ENCODE measurements at places on chromosomes 11 and 22.

- no peak for DNase-seq
Measured at GRCh38 chr11:112321501-112322172, 61.0 kb upstream of the PLET1 start.

- DNase-seq = no peak
Measured at GRCh38 chr11:77179048-77179447, 51.0 kb downstream of the MYO7A start.

DNA sequence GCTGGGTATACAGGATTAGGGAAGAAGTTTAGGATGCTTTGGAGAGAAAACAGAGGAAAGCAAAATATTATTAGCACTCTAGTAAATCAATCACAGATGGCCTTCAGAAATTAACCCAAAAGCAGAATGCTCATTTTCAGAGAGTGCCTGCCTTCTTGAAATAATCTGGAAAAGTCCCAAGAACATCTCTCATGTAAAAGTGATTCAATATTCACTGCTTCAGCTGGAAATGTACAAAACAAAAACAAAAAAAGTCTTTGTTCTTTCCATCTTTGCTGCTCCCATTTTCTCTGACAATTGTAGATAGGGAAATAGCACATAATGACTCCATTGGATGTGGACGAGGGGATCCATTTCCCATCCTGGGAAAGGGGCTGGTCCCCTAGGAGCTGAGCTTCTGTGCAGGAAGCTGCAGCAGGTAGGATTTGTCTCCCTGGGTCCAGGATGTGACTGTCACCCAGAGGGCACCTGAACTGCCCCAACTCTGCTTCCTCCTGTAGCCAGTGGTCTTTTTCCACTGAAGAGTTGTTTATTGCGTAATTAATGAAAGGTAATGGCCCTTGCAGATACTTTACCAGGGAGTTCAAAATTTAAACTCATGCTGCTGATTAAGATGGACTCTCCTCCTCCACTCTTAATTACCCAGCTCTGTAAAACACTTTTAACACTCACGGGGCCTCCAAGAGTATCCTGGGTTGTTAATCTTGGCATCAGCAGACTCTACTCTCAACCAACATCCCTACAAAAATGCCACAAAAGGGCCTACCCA, 57.9 kb downstream of the SC5D start:
- no peak for DNase-seq

- DNase-seq = no peak
Measured at GRCh38 chr11:78363024-78363619, 54.5 kb downstream of the GAB2 start.

DNA sequence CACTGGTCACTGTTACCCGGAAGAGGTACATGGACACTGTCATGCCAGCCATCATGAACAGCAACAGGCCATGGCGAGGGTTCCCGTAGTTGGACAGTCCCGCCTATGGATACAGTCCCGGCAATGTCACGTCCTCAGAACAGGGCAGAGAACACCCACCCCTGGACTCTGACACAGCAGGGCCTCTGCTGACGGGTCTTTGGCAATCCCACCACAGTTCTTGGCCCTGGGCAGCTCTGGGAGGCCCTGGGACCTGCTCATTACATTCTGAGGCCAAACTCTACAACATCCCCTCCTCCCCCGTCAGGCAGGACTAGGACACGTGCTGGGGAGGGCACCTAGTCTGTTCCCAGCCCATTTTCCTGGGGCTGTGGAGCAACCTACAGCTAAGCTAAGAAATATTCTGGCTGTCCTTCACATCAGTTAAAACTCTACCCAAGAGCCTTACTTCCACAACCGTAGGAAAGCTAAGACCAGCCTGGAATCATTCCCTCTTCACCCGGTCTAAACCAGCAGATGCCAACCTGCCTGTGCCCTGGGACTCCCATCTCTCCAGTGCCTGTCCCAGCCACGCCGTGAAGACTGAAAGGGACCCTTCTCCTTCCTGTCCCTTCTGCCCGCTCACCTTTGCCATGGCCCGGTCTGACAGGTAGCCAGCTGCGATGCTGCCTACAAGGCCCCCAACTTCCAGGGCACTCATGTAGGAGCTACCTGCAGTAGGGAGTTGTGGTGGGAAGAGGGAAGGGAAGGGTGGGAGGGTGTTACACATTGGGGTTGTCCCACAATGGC, 4.5 kb downstream of the SLC37A4 start:
- no peak for DNase-seq

DNA sequence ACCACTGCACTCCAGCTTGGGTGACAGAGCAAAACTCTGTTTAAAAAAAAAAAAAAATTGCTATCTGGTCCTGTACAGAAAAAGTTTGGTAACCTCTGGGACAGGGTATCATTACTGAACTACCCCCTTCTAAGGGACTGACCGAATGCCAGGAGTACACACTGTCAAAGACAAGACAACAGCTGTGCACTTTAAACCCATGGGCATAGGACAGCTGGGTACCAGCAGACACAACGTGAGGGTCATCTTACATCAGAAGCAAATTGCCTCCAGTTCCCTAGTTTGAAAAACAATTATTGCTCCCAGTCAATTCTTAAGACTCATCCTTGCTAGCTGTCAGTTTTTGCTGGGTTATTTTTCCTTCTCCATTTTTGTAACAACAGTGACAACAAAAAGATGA, 17.8 kb downstream of the CD59 start:
- DNase-seq = no peak

DNA sequence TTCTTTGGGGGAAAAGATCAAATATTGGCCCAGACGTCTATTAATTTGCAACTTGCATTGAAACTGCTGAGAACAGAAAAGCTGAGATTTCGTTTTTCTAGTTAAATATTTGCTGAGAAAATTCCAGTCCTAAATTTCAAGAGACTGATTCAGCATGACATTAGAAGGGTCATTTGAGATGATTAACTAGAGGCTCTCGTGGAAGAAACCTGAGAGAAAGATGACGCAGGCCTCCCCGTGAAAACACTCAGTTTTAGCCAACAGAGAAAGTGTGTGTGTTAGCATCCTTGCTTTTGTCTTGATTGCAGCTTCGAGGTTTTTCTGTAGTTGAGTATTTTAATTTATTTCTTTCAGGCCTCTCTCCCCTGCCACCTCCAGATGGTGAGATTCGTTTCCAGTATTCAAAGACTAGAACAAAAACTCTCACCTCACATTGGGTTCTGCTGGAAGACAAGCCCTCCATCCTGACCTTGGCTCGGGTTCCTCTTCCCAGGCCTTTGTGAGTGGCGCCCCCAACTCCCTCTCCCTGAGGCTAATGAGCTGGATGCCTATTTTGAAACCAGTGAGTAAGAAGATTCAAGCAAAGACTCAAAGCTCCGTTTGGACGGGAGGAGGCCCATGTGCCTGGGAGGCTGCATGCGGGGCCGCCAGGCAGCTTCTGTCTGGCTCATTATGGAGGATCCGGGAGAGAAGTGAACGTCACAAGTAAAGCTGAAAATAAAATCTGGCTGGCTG, 52.4 kb downstream of the CELSR1 start:
- DNase-seq = no peak

DNA sequence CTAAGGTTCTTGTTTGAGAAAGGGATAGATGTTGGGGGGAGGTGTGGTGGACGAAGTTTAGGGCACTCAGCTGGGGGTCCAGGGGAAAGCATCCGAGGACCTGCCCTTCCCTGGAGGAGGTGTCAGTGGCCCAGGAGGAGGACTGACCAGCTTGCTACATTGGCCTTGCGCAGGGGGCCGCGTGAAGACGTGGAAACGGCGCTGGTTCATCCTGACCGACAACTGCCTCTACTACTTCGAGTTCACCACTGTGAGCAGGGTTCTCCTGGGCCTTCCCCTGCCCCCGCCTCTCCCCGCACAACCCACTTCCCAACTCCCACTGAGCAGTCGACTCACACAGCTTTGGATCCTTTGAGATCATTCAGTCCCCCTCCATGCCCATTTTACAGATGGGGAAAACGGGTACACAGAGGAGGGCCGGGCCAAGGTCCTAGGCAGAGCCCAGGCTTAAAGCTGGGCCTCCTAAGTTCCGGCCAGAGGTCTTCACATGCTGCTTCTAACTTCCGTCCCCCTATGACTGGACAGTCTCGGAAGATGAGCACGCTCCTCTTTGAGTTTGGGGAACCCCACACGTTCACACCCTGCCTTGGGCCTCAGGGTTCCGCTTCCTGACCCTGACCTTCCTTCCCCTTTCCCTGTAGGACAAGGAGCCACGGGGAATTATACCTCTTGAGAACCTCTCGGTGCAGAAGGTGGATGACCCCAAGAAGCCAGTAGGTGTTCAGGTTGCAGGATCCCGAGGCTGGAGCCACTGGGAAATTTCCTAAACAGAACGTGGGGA, 28.7 kb downstream of the CYTH4 start:
- DNase-seq = no peak

DNA sequence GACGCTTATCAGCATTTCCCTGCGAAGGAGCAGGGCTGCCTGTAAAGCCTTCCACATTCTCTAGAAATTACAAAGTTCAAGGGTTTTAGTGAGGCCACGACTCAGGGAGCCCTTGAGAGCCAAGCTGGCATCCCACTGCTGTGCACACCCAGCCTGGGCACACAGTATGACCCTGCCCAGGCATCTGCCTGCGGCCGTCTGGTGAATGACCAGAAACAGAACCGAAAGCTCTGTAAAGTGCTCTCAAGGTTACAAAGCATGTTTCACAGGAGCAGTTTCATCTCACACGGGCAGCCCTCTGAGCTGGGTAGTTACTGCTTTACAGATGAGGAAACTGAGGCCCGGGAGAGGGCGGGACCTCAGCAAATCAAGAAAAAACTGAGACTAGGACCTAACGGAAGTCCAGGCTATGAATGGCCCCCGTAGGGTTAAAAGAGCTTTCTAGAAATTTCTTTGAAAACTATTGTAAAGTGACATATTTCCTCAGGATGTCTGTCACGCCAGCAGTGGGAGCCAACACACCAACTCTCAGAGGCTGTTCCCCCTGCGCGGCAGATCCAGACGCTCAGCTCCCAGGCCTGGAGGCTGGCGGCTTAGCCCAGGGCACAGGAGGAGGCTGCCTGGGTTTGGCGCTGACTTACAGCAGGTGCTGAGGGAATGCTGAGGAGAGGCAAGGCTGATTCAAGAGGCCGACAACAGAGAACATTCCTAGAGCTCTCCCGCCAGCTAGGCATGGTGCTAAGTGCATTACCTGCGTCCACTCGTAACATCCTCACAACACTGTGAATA, 7.7 kb upstream of the TCF20 start:
- no peak for DNase-seq

DNA sequence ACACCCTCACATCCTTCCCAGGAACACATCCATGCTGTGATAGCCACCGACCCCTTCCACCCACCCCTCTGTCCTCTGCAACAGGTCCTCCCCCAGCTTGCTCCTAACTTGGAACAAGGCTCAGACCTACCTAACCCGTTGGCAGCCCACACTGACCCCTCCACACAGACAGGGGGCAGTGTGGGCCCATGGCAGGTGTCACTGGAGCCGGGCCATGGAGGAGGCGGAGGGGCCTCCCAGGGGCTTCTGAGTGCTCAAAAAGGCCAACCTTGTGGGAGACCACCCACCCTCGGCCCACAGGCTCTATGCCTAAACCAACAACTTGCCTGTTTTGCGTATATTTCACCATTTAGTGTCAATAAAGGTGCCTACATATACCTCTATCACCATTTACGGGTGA, 57.0 kb downstream of the CERK start:
- DNase-seq = peak; percentile 20

- DNase-seq = no peak
Measured at GRCh38 chr11:64096835-64097234, 61.1 kb downstream of the FLRT1 start.

DNA sequence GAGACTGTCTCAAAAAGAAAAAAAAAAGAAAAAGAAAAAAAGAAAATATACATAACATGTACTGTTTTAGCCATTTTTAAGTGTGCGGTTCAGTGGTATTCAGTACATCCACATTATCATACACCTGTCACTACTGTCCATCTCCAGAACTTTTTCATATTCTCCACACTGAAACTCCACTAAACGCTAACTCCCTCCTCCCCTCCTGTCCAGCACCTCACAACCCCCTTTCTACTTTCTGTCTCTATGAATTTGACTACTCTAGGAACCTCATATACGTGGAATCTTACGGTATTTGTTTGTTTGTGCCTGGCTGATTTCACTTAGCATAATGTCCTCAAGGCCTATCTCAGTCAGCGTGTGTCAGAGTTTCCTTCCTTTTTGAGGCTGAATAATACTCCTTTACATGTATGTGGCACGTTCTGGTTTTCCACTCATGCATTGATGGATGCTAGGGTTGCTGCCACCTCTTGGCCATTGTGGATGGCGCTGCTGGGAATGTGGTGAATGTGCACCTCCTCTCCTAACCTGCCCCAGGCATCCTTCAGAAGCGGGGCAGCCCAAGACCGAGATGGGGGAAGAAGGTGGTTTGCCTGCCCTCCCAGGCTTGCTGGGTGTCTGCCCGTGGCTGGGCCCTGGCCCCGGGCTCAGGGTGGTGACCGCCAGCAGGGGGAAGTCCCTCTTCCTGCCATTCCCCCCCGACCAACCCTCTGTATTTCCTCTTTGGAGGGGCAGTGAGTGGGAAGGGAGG, 60.5 kb downstream of the BCR start:
- peak; percentile 51 for DNase-seq

GRCh38 chr22:49289822-49290679, 537.6 kb downstream of the BRD1 start:
- DNase-seq = no peak

DNA sequence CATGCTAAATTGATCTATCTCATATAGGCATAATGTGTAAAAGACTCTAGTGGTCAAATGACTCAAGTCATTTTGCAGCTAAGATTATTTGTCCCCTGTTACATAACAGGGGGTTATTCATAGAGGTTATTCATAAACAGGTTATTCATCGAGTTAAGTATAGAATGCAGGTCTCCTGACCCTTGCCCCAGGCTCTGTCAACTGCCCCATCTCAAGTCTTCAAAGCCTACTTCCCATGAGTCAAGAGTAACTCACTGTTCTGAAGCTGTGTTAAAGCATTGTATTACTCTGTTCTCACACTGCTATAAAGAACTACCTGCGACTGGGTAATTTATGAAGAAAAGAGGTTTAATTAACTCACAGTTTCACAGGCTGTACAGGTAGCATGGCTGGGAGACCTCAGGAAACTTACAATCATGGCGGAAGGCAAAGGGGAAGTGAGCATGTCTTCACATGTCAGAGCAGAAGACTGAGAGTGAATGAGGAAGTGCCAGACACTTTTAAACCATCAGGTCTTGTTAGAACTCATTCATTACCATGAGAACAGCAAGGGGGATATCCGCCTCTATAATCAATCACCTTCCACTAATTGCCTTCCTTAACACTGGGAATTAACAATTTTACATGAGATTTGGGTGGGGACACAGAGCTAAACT, 226.2 kb upstream of the BLID start:
- no peak for DNase-seq

DNA sequence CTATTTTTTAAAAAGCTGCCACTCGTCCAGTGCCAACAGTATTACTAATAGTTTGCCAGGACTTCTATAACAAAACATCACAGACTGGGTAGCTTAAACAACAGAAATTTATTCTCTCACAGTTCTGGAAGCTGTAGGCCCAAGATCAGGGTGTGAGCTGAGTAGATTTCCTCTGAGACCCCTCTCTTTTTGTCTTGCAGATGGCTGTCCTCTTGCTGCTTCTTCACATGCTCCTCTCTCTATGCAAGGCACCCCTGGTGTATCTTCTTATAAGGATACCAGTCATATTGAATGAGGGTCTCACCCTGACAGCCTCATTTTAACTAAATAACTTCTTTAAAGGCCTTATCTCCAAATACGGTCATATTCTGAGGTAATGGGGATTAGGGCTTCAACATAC, 390.9 kb downstream of the DLG2 start:
- DNase-seq = no peak

- no peak for DNase-seq
Measured at GRCh38 chr11:2300290-2300935, 1.3 kb downstream of the C11orf21 start.

GRCh38 chr11:40732132-40732531, 727.3 kb downstream of the LRRC4C start:
- DNase-seq = no peak

- DNase-seq = no peak
Measured at GRCh38 chr11:76689313-76690260, 19.0 kb upstream of the LRRC32 start.

Data from activated CD4-positive, alpha-beta T cell treated with anti-CD3 and anti-CD28 coated beads, Interleukin-2, amount 50 U/mL, for 16 hours (primary cell).